Activated T-cell treated with anti-CD3 and anti-CD28 coated beads for 24 hours (primary cell): ENCODE measurements at places on chromosomes 3 and 15.

DNA sequence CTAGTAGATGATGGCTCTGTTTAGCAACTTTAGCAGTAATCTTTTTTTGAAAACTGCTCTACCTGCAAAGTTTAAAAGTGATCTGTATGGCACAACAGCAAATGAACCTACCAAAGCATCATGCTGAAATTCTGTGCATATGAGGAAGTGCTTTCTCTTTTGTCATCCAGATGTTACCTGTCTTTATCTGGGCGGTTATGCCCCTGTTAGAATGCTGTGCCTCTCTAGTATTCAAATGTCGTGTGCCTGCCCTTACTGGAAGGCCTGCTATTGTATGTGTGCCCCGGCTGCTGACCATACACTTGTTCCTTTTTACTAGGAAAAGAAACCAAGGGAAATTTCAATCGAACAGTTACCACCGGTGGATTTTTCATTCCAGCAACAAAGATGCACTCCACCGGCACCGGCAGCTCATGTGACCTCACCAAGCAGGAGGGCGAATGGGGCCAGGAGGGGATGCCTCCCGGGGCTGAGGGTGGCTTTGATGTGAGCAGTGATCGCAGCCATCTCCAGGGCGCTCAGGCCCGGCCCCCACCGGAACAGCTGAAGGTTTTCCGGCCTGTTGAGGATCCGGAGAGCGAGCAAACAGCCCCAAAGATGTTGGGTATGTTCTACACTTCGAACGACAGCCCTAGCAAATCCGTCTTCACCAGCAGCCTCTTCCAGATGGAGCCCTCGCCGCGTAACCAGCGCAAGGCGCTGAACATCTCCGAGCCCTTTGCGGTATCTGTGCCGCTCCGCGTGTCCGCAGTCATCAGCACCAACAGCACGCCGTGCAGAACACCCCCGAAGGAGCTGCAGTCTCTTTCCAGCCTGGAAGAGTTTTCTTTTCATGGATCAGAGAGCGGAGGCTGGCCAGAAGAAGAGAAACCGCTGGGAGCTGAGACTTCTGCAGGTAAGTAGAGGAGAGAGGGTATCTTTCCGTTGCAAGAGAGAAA, 61.6 kb downstream of the TMEM39A start:
- no peak for DNase-seq

DNA sequence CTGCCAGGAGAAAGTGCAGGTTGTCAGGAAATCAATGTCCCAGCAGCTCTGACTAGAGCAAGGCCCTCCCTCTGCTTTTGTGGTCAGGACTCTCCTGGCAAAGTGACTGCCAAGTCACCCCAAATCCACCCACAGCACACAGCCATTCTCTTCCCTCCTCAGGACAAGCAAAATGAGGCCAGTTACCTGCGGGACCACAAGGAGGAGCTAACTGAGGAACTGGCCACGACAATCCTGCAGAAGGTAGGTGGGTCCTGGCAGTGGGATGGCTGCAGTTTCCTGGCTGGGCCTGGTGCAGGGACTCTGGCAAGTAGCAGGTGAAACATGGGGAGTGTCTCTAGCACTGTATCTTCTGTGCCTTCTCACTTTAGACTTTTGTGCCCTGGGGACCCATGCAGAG, 142.5 kb upstream of the EIF1B start:
- DNase-seq = no peak

- DNase-seq = no peak
These were observed 149.3 kb upstream of the SLC2A2 start for GRCh38 chr3:171175741-171176234.

DNA sequence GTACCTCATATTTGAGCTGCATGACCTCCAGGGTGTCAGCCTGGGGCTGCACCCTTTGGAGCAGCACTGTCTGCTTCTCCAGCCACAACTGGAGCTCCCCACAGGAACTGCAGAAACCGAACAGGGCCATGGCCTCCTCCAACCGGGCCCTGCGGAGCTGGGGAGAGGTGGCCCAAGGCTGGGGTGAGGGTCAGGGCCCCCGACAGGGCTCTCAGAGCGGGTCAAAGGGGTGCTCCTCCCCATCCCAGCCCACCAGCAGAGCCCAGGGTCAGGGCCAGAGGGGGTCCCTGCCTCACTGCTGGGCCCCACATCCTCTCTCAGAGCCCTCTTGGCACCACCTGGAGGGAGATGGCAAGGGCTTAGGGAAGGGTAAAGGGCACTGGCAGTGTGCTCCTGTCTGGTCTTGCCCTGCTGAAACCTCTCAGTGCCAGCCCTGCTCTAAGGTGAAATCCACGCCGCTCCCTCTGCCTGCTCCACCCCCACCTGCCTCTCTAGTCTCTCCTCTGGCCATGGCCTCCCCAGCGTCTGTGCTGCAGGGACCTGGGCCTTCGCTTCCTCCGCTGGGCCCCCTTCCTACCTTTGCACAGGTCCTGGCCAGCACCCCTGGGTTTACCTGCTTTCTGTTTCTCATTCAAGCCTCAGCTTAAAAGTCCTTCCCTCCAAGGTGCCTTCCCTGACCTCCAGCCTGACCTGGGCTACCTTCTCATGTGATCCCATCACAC, 13.5 kb downstream of the SPTBN5 start:
- no peak for DNase-seq

DNA sequence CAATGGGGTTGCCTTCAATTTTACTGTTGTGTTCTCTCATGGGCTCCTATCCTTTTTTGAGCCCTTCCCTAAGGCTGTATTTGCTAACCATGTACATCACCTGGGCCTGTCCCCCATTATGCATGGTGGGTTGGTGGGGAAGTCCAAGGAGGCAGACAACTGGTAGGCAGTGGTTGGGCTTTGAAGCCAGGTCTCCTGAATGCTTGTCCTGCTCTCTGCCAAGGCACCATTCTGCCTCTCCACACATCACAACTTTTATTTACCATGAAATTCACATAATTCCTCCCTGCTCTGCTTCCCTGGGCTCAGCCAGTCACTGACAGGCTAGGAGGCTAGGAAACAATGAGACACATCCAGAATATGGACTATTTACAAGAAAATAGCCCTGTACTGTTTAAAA, 41.0 kb upstream of the COPB2 start:
- no peak for DNase-seq

DNA sequence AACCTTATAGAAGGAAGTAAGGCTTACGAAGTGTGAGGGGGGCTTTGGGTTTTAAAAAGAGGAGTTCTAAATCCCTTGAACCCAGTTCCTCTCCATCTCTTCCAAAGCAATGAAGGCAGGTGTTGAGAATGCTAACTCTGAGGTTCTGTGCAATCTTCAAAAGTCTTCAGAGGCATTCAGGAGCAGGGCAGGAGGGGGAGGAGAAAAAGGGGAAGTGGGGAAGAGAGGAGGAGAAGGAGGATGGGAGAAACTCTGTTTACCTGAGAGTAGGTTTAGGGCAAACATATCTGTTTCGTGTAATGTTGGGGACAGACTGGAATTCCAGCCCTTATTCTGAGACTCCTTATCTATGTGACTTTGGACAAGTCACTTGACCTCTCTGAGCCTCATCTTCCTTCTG, 36.9 kb downstream of the FAM3D start:
- DNase-seq = no peak

GRCh38 chr15:93451265-93451664, 362.3 kb upstream of the RGMA start:
- no peak for DNase-seq

DNA sequence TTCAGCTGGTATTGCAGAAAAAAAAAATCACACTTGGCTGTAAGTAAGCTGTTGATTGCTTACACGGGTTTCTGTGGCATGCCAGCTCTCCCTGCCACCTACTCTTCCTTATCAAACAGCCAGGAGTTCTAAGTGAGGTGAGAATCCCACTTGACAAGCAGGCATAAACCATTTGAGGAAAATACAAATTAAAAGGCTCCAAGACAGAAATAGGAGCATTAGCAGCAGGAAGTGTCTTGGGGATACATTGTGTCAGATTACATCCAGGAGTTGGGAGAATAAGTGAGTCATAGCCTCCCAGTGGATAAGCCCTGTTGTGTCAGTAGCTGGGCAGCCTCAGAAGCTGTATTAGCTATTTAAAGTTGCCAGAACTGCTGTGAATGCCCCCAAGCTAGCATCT, 256.0 kb downstream of the CNTN4 start:
- no peak for DNase-seq

DNA sequence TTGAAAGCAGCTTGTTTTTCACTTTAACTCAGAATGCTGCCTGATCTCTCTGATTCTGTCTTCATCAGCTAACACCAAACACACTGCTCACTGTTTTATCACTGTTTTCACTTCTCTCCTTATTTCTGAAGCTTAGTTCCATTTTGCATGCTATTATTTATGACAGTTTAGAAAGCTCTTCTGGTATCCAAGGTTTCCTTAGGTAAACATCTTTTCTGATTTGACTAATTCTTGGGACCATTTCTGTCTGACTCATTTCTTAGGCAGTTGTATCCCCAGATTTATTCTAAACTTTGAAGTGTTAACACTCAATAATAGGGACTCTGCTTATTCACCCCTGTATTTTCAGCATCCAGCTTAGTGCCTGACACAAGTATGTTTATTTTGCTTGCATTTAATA, 167.7 kb downstream of the BCHE start:
- DNase-seq = no peak

- no peak for DNase-seq
These were observed 51.6 kb upstream of the MRPS22 start for GRCh38 chr3:139292192-139292591.

DNA sequence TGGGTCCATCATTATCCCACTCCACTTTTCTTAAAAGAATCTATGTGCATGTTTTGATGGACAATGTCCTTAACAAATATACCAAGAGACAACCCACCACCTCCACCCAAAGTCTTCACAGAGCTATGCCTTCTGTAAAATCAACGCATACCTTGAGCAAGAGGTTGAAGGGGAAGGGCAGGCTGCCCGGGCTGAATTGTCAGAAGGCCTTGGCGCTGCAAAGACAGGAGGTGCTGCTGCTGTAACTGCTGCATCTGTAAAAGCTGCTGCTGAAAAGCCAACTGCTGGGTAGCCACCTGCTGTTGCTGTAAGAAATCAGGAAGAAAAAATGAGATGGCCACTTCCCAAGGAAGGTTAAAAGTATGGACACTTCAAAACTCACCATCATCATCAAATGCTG, 536.7 kb downstream of the FOXP1 start:
- no peak for DNase-seq

DNA sequence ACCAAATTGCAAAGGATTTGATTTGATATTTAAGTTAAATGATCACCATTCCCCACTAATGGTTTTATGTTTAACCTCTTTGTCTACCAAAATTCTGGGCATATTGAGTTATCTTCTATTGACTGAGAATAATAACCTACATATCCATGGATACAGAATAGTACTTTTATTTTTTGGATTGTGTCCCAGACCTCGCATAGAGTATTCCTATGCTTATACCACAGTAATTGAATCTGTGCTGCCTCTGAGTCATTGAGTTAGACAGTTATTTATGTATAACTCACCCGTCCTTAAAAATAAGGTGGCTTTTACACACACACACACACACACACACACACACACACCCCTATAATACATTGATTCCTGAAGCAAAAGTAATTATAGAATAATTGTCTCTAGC, 690.1 kb upstream of the BCHE start:
- no peak for DNase-seq
